ENCODE measurements at places on chromosomes 2 and 18.

GRCh38 chr18:63648241-63648640, 4.2 kb upstream of the SERPINB4 start:
- no peak for DNase-seq

DNA sequence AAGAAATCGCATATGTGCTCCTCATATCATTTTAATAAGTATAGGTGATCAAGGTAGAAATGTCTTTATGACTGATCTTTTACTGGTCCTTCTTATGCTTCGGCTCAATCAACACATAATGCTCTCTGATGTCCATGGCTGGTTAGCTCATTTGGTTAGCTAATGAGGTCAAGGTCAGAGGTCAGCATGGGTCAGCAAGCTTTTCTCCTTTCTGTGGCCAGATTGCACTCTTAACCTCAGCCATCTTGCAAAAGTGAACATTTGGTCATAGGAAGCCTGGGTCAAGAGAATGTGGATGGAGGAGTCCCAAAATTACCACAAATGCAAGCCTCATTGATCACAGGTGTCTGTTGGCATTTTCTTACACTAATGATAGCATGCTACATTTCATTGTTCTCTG, 35.4 kb upstream of the DARS1 start:
- no peak for DNase-seq

DNA sequence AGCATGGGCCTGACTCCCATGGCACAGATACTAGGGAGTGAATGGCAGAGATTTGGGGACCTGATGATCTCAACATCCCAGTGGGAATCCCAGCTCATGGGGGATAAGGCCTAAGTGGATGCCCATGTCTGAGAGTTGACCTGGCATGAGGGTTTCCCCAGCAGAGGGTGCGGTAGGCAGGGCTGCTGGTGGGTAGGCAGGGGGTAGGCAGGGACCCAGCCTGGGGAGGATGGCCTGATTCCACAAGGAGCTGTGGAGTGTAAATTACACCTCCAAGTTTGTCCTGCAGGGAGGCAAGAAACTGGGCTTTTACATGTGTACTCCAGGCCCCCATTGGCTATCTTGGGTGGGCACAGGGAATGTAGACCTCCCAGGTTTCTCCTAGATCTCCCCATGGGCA, 46.9 kb downstream of the INPP5D start:
- peak; percentile 57 for DNase-seq

GRCh38 chr2:119485336-119486110, 38.8 kb downstream of the SCTR start:
- no peak for DNase-seq

- no peak for DNase-seq
These were observed 151.6 kb downstream of the PTGR3 start for GRCh38 chr18:75057169-75057960.

GRCh38 chr2:69132960-69133590, 120.1 kb downstream of the ANTXR1 start:
- DNase-seq = no peak

DNA sequence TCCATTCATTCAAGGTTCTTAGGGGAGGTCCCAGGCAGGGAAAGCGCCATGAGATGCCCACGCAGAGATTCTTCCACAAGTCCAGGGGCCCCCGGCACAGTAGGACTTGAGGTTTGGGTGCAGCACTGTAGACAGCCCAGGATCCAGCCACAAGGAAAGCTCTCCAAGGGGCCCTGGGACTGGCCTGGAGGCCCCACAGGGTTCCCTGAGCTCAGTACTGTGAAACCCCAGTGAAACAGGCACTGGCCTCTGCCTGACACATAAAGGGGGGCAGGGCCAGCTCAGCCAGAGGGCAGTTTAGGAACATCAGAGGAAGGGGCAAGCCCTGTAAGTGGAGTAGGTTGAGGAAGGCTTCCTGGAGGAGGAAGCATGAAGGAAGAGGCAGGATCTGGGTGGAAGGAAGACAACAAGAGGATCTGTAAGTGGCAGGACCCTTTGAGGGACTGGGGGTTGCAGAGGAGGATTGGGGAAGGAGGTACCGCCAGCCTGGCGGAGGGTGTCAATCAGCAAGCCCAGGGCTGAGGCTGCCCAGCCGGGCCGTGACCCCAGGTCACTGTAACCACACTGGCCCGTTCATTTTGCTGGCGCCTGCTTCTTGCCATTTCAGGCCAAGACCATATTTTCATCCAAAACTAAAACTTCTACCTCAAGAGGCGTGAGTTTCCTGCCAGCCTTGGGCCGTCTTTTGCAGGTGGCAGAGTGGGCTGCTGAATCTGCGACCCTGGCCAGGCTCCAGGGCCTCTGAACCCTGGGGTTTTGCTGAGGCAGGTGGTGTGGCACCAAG, 175.2 kb downstream of the SMAD7 start:
- no peak for DNase-seq

- DNase-seq = no peak
These were observed 51.1 kb upstream of the NCOA1 start for GRCh38 chr2:24439971-24440340.

- no peak for DNase-seq
These were observed 435.1 kb upstream of the HS6ST1 start for GRCh38 chr2:128753800-128754199.

Measured in chondrocyte (in vitro differentiated cells).